ENCODE measurements at places on chromosomes 5 and 9.

GRCh38 chr5:110478895-110479294 lies 247.6 kb downstream of the TMEM232 start:
- no peak for DNase-seq

DNA sequence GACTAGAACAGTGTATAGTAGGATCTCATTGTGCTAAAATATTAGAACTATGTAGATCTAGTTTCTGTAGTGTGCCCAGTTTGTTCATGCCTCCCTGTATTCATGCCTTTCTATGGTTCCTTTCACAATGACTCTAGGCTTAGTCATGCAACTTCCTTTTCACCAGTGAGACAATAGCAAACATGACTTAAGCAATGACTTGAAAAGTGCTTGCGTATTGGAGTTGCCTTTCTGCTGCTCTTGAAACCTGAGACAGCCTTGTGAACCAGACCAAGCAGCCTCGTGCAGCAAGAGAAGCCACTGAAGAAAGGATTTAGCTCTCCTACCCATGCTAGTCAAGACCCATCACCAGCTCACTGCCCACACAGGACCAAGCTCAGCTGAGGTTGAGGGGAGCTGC lies 294.5 kb upstream of the TAS2R1 start:
- DNase-seq: no peak

GRCh38 chr5:133627180-133627579 lies 14.8 kb upstream of the FSTL4 start:
- no peak for DNase-seq

- no peak for DNase-seq
Measured at GRCh38 chr9:84697509-84698114, 28.1 kb downstream of the NTRK2 start.

DNA sequence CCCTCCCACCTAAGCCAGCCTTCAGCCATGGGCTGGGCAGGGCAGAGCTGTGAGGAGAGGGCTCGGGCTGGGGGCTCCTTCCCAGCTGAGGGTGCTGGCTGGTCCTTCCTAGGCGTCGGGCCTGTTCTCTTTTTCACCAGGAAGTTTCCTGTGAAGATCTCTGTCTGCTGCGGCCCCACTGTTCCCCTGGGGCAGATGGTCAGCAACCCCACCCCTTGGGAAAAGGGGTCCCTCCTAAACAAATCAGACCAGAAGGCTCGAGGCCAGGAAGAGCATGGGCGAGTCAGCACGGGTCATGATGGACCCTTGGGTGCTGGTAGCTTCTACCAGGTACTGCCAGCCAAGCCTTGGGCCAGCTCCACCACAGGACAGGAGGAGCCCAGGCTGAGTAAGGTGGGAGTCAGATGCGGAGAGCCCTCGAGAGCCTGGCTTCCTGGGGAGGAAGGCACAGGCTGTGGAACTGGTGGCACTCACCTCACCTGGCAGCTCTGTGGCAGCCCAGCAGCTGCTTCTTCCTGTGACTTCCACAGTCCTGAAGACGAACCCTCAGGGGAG lies 3.5 kb downstream of the CACNA1B start:
- no peak for DNase-seq

Data from stimulated activated CD8-positive, alpha-beta memory T cell treated with anti-CD3 and anti-CD28 coated beads, Interleukin-7, amount 100 ng/mL, for 1 hour (primary cell).